GM03348 (cell line): ENCODE measurements at places on chromosomes 6 and 20.

DNA sequence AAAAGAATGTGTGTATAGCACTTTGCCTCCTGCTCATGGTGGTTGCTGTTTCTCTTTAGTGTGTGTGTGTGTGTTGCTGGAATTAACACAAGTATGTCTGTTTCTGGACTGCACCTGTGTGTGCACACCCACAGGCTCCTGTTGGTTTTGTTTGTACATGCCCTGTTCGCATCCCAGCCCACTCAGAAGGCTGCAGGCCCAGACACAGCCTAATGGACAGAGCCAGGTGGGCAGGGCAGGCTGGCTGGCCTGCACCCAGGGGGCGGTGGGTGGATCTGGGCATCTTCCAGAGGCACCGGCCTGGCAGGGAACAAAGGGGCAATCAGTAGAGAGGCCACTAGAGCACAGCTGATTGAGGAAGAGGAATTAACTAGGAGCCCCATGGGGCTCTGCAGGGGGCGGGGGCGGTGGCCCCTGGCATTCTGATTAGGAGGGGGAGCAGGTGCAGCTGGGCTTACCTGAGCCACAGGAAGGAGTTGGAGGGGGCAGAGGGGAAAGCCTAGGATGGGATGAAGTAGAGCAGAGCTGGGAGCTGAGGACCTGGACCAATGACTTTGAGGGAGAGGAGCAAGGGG is 21.9 kb downstream of the CD40 start:
- no peak for DNase-seq

GRCh38 chr6:92847988-92848387 is 571.4 kb downstream of the EPHA7 start:
- DNase-seq = no peak

DNA sequence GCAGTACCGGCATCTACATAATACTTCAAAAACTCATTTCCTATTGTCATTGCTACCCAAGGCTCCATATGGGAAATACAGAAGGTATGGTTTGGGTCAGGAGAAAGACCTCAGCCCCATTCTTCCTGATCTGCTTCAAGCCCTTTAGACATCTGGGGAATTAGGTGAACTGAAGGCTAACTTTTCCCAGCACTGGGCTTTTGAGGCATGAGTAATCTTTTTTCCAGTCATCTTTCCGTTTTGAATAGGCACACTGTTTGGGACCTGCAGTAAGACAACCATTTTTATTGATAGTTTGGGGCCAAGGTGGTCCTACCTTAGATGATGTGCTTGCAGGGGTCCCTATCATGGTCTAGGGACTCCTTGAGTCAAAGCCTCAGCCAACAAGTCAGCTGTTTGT is 198.4 kb downstream of the HAO1 start:
- DNase-seq = no peak

- DNase-seq = no peak
Observed at GRCh38 chr6:121426686-121427085, 8.8 kb upstream of the GJA1 start.

- no peak for DNase-seq
Observed at GRCh38 chr6:90294614-90294988, 2.0 kb downstream of the BACH2 start.

DNA sequence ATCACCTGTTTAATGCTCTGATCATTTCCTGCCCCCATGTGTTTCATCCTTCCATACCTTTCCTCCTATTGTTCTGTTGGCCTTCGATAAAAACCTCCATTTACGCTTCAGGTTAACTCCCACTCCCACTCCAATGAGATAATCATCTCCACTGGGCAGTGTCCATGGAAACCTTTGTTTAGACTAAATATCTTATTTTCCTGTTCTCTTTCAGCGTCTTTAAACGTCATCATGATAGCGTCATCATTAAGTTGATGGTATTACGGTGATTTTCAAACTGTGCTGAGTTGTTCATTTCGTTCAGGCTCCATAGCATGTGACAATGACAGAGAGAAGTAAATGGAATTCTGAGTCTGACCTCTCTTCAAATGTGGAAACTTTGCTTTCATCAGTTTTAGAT is 970.5 kb upstream of the SLC35B3 start:
- no peak for DNase-seq

- DNase-seq = no peak
Observed at GRCh38 chr6:134938896-134939295, 11.0 kb downstream of the ALDH8A1 start.

GRCh38 chr20:16388731-16389130 is 184.5 kb downstream of the KIF16B start:
- no peak for DNase-seq

DNA sequence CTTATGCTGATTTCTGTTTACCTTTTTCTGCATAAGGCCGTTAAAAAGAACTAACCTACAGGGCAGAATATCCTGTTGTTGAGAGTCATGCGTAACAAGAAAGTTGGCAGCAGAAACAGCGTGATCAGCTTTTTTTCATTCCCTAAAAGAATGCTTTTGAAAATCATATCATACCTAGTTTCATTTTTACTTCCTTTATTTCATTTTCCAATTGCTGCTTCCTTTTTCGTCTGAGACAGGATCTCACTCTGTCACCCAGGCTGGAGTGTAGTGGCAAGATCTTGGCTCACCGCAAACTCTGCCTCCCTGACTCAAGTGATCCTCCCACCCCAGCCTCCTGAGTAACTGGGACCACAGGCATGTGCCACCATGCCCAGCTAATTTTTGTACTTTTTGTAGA is 4.1 kb downstream of the CALHM6 start:
- DNase-seq = no peak

- DNase-seq = peak; percentile 60
Observed at GRCh38 chr6:28977341-28978132, 27.6 kb downstream of the ZNF311 start.

DNA sequence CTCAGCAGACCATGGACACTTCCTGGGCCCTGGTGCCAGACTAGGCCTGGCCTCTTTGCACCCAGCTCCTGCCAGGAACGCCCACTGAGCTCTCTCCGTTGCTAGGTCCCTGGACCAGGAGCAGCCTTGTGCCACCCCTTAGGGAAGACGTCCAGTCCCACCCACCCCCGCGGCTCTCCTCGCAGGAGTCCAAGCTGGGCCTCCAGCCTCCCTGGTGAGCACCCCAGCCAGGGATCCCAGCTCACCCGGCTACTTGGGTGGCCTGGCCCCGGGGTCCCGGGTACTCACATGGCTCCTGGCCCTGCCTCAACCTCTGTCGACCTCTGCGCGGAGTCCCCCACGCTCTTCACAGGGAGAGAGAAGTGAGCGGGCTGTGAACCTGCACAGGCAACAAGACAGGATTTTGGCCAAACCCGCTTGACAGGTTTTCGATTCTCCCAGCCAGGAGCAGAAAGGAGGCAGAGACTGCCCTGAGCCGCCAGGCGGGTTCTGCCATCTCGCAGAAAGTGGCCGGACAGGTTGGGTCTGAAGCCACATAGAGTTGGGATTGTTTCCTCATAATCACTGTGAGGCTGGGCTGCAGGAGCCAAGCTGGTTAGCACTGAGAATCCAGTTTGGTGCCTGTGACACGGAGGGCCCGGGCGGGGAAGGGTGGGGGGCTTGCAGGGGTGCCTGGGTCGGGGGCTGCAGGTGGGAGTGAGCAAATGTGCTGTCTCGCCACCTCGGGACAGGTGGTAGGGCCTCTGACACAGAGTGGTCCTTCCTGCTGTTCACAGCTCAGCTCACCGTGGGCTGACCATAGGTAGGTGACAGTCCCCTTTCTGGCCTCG is at the start of gene RBBP8NL:
RBBP8NL (minus strand) TSS at position 368 of the 830 bp plus-strand sequence. CDS start 7,892 bp downstream, outside the sequence.
- no peak for DNase-seq

- DNase-seq = no peak
Observed at GRCh38 chr6:137763886-137764285, 103.2 kb upstream of the TNFAIP3 start.

DNA sequence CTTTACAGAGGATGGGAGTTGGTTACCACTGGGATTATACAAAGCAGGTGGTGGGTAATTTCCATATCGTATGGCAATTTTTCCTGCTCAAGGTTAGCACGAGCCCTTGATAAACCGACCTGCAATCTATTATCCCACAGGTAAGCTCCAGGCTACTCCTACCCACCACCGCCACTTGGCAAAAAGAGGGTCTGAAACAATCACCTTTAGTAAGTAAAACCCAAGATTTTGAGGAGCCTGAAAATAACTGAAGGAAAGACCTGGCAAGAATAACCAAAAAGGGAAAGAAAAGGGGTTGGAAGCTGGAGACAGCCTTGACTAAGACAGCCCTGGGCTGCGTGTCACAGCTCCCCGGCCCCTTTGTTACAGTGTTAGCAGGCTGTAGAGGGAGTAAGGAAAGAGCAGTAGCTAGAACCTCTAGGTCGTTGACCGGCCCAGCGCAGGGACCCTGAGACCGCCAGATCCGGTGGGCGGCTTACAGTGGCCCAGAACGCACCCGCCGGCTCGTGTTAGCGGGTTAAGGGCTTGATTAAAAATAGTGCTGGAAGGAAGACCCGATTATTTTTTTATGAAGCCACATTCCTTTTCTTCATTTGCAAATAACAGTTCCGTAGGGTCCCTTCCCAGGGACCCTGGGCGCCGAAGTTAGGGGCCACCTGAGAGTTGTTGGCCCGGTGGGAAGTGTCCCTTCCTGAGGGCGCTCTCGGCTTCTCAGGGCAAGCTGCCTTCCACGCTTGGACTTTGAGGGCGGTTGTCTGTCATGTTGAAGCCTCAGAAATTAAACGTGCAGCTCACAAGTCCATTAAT is 30.5 kb downstream of the TFAP2B start:
- no peak for DNase-seq

DNA sequence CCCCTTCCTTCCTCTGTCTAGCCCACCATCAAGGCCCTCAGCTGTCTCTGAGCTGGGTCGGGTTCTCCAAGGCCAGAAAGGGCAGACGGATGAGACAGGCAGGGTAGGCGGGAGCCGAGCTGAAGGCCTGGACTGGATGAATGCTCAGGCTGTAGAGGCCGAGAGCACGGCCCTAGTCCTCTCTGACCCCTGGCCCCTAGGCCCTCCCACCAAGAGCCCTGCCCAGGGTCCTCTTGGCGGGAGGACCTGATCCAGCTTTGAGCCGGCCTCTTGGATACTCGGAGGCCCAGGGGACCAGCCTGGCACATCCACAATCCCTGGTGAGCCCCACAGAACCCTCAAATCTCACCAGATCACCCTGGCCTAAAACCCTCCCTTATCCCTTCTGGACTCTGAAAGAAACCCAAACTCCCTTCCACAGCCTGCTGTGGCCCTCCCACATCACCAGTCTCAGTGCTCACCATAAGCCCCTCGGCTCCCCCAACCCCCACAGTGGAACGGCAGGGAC is 8.2 kb downstream of the ADISSP start:
- no peak for DNase-seq

DNA sequence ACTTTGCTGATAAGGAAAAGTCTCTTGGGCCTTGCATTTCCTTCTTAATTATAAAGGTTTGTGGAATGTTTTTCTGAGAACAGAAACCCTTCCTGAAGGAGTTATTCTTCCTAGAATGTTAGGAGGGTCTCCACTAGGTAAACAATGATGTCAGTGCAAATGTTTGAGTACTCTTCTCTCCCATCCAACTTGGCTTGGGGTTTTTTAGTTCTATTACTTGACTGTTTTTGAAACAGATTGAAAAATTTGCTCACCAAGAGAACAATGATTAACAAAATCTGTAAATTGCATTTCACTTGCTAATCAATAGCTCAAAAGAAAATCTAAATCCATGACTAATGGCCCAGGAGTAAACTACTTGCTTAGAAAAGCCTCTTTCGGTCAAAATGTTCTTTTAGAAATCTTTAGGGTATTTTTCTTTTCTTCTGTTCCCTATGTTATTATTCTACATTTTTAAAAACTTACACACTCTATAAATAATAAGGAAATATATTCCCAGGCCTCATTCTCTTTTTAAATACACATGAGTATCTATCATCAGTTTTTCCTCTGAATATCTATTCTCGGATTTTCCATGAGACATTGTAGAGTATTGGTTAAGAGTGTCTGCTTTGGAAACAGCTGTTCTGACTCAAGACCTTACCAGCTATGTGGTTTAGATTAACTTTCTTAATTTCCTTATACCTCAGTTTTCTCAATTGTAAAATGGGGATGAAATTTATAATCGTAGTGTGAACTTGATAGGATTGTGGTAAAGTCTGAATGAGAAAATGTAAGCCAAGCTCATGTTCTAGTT is 234.2 kb upstream of the CITED2 start:
- DNase-seq = peak; percentile 33

DNA sequence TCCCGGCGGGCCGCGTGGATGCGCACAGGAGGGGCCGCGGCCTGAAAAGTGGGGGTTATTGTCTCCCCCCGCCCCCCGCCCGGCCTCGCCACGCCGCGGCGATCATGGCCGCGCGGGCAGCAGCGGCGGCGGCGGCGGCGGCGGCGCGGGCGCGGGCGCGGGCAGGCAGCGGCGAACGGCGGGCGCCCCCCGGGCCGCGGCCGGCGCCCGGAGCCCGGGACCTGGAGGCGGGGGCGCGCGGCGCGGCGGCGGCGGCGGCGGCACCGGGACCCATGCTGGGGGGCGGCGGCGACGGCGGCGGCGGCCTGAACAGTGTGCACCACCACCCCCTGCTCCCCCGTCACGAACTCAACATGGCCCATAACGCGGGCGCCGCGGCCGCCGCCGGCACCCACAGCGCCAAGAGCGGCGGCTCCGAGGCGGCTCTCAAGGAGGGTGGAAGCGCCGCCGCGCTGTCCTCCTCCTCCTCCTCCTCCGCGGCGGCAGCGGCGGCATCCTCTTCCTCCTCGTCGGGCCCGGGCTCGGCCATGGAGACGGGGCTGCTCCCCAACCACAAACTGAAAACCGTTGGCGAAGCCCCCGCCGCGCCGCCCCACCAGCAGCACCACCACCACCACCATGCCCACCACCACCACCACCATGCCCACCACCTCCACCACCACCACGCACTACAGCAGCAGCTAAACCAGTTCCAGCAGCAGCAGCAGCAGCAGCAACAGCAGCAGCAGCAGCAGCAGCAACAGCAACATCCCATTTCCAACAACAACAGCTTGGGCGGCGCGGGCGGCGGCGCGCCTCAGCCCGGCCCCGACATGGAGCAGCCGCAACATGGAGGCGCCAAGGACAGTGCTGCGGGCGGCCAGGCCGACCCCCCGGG is 637 bp downstream of the ARID1B start:
- DNase-seq = peak; percentile 86

DNA sequence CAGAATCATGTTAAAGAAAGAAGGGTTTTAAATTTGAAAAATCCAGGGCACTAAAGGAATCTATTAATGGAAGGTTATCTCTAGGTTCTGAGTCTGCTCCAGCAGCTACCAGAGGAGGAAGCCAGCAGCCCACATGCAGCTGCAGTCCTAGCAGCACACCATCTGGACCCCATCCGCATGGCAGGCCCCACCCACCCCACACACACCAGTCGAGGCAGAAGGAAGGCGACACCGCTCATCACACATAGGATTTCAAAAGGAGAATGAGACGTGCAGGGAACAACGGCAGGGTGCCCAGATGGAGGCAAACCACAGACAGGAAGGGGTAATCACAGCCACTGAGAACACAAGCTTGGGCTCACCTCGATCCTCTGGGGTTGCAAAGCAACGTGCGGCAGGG is 78.9 kb downstream of the GINS1 start:
- DNase-seq = peak; percentile 45

GRCh38 chr6:79617518-79617941 is 13.6 kb upstream of the SH3BGRL2 start:
- no peak for DNase-seq

GRCh38 chr6:13436399-13437217 is 50.8 kb downstream of the GFOD1 start:
- DNase-seq = no peak
